ENCODE measurements at places on chromosomes 13 and 19. TPM values are rescaled to one million over a fixed set of nuclear protein-coding genes. Genes with fewer than 3 reads are reported as not detected.

- DNase-seq, result no peak
Measured at GRCh38 chr19:16185768-16186123, 536 bp downstream of the FAM32A start.

DNA sequence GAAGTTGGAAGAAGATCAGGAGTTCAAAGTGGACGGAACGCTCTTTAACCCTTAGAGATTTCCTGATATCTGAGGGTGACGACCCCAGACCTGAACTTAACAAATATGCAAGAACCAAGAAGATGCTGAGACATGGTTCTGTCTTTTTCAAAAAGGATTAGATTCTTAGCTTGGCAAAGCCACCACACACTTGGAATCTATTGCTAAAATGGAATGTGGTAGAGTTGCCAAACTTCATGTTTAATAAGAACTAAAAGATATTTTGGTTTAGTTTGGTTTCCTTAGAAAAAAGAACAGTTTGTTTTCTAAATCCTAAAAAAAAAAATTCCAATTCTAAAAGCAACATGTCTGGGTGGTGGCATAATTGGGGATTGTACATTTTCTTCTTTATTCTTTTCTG, 29.5 kb downstream of the UNC13A start:
- DNase-seq, result no peak

GRCh38 chr13:24341439-24341838, 32.1 kb downstream of the C1QTNF9 start:
- DNase-seq, result no peak

DNA sequence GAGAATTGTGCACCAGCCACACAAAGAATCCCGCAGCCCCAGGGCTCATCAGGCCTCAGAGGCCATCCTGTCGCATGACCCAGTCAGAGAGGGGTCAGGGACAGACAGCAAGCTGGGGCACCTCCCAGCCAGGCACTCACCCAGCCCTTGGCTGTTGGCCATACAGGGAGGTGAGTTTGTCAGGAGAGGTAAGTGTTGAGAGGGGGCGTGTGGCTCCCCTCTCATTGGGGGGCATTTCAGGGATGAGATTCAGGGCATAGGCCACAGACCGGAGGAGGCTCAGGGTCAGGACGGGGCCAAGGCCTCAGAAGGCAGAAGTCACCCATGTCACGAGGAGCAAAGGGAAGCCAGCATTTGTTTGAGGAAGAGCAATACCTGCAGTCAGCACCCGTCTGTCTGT, 37.1 kb downstream of the MYO9B start:
- DNase-seq, result no peak

DNA sequence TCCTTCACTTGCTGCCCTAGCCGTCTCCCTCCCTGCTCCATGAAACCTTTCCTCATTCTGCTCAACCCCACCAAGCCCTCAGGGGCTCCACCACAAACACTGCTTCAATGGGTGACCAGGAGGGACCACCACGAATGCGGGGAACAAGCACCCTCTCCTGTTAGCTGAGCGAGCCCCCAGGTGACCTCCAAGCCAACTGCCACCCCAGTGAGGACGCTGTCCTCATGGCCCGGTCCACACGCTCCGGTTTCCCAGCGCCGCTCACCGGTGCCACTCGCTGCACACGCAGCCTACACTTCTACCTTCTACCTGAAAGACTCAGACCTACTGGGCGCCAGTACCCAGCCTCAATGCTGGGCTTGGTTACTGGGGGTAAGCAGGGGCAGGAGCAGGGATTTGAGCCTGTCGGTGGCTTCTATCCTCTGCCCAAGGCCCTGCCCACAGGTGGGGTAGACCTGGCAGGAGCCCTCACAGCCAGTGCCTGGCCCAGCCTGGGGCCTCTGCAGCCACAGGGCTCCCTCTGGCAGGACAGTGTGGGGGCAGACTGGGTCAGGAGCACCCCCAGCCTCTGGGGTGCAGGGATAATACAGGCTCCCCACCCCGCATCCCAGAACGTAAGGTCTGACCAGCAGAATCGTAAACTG, 704 bp upstream of the TMEM86B start:
- DNase-seq, result no peak

- DNase-seq, result no peak
Measured at GRCh38 chr13:93562676-93563075, 336.1 kb downstream of the GPC6 start.

DNA sequence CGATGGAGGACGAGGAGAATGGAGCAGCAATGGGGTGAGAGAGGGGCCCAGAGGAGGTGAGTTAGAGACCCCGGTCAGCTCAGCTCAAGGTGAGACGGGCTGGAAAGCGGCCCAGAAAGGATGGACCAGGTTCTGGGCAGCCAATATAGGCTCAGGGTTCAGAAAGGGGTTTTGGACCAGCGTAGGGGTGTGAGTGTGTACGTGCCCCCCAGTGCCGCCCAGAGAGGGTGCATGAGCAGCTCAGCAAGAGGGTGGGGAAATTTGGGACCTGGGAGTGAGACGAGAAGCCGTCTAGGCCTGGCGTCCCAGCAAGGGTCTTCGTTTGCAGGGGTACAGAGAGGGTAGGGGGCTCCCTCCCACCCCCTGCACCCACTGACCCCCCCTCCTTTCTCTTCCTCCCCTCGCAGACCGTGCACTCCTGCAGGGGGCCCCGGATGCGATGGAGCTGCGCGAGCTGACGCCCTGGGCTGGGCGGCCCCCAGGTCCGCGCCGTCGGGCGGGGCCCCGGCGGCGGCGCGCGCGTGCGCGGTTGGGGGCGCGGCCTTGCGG, 12.1 kb downstream of the FUT6 start:
- DNase-seq, result no peak

DNA sequence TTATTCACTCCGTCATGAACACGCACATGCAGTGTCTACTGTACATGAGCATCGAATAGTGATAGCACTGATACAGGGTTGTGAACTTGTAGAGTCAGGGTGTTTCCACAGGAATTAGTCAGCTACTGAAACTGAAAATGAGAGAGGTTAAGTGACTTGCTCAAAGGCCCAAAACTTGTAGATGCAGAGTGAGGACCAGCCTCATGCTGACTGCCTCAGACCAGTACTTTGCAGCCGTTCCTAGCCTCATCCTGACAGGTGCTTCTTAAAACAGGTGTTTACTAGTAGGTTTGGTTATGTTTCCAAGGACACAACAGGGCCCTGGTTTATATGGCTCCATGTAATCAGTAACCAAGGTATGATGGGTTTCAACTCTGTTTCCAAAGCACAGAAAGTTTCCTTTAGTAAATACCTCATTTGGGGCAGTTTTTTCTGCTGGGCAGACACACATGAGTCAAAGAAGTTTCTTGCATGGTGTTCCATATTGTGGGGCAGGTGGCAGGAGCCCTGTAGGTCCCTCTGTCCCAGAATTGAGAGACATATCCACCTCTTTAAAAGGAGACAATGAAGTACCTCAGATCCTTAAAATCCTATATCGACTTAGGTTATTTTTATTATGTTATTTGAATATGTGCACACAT, 16.0 kb downstream of the FGF9 start:
- no peak for DNase-seq

DNA sequence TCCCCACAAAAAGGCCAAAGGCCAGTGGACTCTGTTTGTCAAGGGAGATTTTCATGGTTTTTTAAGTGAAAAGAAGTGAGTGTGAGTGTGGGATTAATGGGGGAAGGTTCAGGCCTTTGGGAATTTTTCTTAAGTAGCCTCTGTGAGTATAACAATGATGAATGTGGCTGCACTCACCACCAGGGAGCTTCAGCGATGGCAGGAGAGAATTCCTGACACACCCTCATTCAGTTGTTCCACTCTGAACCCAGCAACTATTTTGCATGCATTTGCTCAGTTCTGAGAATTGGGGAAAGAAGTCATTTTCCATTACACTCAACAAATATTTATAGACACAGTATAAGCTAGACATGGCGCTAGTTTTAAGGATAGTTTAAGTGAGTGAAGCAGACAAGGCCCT, 117.9 kb downstream of the CCNA1 start:
- DNase-seq, result no peak

GRCh38 chr13:82358284-82358683, 1524.0 kb downstream of the SLITRK1 start:
- DNase-seq, result no peak

DNA sequence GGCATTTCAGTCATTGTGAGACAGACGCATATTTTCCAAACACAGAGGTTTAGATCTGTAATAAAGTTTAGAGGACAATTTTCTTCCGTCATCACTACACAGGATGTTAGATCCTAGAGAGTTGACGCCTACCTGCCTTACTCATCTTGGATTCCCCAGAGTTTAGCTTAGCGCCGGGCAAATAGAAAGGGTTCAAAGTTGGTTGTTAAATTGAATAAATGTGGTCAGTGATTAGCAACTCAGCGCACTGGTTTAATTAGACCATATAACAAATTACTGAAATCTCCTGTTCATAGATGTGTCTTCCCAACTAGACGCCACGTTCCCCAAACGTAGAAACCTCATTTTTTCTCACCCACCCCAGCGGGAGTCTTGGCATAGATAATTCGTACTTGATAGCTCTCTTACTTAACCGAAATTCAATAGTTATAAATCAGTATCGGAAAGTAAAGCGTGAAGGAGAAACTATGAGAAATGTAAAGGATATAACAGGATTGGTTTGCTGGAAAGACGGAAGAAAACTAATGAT, 726 bp upstream of the UFM1 start:
- no peak for DNase-seq

DNA sequence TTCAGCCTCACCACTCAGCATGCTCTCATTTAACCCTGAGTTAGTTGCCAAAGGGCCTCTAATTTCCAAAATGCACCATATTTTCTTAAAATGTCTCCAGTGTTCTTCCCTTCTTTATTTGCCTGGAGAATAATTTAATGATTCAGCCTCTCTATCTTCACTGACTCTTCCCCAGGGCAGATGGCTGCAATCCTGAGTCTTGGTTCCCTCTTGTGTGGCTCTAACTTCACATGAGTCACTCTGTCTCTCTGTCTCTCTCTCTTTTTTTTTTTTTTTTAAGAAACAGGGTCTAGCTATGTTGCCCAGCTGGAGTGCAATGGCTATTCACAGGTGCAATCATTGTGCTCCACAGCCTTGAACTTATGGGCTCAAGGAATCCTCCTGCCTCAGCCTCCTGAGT, 251.4 kb downstream of the VWA8 start:
- no peak for DNase-seq

DNA sequence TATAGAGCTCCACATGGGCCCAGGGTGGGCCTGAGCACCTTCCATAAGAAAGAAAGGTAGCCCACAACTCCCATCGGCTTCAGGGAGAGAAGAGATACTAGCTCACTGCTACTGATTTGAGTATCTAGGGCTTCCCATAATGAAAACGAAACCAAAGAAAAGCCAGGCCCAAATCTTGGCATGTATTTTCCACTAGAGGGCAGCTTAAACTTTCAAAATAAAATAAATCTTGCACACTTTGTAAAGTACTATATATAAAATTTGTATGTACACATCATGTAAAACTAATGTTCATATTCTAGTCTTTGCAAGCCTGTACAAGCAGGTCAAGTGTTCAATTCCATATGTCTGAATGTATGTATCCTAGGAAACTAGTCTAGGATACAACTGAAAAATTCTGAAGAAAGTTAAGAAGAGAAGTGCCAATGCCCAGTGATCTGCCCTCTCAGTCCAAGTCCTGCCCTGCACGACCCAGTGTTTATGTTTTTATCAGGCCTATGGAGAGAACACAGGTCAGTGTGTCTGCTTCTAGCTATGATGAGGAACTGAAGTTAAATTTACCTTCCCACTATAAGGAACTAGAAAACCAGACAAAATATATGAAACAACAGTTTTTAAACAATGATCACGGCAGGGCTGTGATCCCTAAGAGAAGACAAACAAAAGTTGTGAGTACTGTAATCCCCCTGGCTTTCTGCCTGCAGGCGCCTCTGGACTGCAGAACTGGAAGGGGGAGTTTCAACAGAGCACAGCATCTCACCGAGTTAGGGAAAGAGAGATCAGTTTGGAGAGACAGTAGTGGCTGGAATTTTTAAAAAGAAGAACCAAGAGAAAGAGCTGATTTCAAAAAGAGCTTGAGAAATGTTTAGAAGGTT, 475.7 kb downstream of the UQCRFS1 start:
- DNase-seq, result peak; percentile 19

- DNase-seq, result peak; percentile 12
Measured at GRCh38 chr13:31209172-31209840, 9.5 kb downstream of the B3GLCT start.

GRCh38 chr19:2055931-2056836, 5.1 kb upstream of the MKNK2 start:
- no peak for DNase-seq

DNA sequence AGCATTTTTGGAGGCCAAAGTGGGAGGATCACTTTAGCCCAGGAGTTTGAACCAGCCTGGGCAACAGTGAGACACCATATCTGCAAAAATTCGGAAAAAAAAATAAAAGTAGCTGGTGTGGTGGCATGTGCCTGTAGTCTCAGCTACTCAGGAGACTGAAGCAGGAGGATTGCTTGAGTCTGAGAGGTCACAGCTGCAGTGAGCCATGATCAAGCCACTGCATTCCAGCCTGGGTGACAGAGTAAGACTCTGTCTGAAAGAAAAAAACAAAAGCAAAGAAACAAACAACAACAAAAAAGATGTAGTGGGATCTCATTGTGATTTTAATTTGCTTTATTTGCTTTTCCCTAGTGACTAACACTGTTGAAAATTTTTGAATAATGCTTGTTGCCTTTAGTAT, 394.7 kb upstream of the KLHL1 start:
- DNase-seq, result no peak

DNA sequence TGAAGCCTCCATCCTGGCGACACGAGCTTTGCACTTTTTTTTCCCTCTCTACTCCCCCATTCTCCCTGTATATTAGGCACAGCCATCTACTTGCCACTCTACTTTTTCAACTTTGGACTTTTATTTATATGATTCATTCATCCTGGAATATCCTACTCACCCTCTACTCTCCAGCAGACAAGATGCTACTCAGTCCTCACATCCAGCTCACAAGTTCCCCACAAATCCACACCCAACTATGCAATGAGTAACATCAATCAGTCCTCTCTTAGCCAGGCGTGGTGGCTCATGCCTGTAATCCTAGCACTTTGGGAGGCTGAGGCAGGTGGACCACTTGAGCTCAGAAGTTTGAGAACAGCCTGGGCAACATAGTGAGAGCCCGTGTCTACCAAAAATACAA, 23.9 kb upstream of the URAD start:
- DNase-seq, result no peak

GRCh38 chr13:37906880-37907279, 37.3 kb upstream of the TRPC4 start:
- DNase-seq, result no peak

DNA sequence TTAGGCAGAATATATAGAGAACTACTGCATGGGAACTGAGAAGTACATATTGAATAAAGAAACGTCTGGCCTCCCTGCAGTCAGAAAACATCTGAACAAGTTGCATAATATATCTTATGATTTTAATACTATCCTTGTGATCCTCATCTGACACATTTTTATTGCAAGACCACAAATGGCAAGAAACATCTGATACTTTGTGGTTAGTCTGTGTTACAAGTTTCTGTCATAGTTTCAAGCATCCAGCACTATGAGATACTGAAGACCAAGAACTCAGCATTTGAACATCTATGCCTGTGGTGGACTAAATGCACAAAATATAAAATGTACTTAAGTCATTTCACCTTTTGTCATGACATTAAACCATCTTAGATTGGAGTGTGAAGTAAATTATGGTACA, 1175.8 kb upstream of the MIR17HG start:
- no peak for DNase-seq

Gene CBLC
- total RNA-seq, result not detected

Gene HPN
- 1.3 TPM for total RNA-seq

Gene FREM2
- 10.8 TPM for total RNA-seq

Gene ZNF320
- total RNA-seq, result 13.8 TPM

Gene CGB5
- total RNA-seq, result not detected

Gene ZSCAN22
- total RNA-seq, result 3.9 TPM

Measured in tibial nerve (tissue), 4 donors.